Type B pancreatic cell (in vitro differentiated cells): ENCODE measurements at places on chromosomes 6 and 20.

- no peak for DNase-seq
Measured at GRCh38 chr20:10747019-10747418, 73.2 kb upstream of the JAG1 start.

- DNase-seq = no peak
Measured at GRCh38 chr20:3166338-3166912, 6.8 kb upstream of the FASTKD5 start.

DNA sequence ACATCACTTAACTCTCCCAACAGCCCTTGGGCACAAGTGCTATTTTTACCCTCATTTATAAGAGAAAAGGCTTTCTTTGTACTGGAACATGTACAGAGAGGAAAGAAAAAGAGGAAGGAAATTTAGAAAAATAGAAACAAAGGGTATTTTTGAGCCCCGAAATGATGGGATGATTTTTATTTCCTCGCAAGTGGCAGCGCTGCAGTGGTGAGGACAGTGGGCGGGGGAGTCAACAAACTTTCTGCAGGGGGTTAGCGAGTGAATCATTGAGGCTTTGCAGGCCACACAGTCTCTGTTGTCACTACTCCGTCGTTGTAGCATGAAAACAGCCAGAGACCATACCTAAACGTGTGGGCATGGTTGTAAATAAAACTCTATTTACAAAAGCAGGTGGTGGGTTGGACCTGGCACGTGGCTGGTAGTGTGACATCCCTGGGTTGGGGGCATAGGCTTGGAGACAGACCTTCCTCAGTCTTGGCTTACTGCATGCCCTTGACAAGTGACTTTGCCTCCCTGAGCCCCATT, 25.5 kb upstream of the OCSTAMP start:
- DNase-seq = no peak

GRCh38 chr6:45533386-45533785, 155.7 kb upstream of the SUPT3H start:
- no peak for DNase-seq

DNA sequence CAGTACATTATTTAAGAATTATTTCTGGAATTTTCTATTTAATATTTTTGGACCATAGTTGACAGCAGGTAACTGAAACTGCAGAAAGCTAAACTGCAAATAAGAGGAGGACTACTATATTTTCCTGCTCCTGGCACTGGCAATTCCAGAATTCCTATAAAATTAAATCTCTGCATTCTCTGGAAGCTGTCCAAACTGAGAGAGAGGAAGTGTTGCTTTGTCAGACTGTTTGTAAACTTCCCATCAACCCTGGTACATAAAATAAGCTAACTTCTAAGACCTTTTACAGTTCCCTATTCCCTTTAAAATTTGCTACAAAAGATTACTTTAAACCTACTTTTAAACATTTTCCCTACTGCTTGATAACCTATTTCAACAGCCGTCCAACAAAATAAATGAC, 196.1 kb upstream of the RUNX2 start:
- DNase-seq = no peak

DNA sequence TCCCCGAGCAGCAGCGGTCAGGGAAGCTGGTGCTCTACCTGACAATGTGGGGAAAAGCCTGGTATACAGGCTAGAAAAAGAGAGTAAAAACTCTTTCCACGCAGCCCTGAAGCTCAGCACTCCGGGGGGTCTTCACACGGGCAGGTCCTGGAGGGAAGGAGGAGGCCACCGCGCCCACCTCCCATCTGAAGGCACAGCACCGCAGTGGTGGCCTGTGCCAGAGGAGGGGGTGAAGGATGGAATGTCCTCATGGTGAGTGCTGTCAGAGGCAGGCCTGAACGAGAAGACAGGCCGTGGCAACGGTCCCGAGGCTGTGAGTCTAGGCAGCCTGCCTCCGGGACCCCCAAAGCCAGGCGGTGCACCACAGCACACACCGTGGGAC, 5.8 kb downstream of the SLC2A4RG start:
- DNase-seq = no peak

DNA sequence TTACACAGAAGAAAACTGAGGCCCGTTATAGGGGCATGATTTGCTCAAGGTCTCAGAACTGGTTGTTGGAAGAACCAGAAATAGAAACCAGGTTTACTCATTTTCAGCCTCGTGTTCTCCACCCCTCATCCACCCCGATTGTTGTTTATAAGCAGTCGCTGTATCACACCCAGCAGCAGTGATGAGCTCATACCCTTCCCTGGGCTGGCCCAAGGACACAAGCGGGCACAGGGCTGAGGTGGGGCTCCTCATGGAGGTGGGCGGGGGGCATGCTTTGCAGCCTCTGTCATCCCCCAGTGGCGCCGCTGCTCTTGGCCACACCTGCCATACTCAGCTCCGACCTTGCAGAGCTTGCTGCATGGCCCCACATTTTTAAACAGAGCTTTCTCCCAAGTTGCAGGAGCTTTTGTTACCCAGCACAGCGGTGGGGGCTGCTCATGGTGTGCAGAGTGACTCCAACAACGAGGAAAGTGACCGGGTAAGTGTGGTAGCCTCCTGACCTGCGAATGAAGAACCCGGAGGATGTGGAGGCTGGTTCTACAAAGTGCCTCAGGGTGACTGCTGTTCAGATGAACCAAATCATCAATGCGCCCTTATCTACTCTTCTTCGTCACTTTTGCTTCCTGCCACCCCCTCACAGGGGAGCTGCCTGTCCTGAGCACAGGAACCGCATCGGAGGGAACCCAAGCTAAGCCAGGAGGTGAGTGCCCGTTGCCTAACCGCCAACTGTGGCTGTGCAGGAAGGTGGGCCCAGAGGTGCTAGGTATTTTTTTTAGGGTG, 43.6 kb upstream of the NKX2-2 start:
- DNase-seq = no peak

- no peak for DNase-seq
Measured at GRCh38 chr6:34912715-34913464, 23.8 kb downstream of the ANKS1A start.

DNA sequence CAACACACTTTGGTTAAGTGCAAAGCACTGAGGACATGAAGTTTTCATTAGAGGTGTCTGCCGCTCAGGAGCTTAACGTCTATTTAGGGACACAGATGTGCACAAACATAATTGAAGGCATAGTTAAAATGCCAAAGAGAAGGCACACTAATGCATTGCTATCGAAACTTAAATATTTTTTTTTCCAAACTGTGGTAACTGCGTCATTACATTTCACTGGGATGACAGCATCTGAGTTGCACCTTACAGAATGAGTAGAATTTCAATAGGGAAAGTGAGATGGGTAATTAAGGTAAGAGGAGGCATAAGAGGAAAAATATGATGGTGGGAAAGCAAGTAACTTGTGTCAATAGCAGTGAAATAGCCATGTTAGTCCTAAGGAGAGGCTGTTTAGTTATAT, 75.1 kb upstream of the ADGRG6 start:
- DNase-seq = no peak

DNA sequence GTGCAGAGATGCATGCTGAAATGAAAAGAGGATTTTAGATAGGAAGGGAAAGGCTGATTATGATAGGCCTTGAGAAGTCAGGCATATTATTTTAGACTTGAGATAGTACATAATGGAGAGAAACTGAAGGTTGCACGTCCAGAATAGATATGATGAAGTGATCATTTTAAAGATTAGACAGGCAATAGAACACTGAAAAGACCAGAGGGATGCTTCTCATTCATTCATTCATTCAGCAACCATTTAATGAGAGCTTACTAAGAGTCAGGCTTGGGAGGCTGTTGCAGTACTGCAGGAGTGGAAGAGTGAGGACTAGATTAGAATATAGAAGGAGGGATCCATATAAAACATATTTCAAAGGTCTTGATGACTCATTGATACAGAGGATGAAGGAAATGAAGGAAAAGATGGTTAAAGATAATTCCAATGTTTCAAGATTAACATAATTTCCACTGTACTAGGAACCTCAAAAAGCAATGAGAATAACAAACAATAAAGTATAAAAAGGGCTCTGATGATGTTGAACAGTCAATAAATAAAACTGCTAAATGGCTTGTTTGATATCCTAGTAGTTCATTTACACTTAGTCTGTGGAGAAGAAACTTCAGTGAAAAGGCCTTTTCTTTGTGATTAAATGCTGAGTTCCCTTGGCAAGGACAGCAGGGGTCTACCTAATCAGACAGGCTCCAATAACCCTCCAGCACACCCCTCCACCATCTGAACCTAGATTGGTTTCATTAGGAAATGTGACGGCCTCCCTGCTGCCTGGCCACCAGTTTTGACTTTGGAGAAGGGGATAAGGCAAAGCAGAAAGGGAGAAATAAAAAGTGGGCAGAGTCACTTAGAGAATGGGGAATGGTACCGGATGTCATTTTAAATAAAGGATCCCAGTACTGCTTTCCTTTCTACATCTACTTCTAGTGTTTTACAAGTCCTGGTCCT, 5.3 kb upstream of the FBXO9 start:
- no peak for DNase-seq

- no peak for DNase-seq
Measured at GRCh38 chr20:60090631-60091030, 132.4 kb downstream of the CDH26 start.

DNA sequence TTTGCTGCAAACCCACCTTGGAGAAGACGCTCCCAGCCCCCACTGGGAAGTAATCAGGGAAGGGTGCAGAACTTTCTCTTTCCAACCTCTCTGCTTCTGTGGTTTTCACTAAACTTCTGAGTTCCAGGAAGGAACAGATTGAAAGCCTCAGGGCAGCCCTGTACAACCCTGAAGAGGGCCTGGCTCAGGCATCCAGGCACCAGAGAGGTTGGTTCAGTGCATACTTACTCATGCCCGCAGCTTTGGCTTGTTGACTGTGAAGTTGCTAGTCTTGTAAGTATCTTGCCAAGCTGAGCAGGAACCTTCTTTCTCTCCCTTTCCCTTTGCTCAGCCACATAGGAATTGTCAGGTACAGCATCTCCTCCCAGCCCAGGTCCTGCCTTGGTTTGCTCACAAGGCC, 272.2 kb upstream of the FOXQ1 start:
- no peak for DNase-seq

- no peak for DNase-seq
Measured at GRCh38 chr20:35200267-35200666, 26.2 kb upstream of the MMP24 start.

DNA sequence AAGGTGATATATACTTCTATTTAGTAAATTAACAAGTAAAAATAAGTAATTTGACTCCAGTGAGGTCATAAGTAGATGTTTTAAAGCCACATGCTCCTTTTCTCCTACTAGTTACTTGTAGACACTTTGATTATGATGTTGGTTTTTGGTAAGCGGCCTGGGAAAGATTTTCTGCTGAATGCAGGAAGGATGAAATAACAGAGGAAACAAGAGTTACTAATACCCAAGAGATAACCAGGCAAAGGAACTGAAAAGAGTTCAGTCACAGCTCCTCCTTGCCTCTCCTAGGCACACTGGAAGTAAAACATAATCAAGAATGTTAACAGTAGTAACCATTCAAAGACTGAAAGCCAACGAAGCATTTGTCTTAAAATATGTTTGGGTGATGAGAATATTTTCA, 203.3 kb downstream of the RNGTT start:
- DNase-seq = no peak

DNA sequence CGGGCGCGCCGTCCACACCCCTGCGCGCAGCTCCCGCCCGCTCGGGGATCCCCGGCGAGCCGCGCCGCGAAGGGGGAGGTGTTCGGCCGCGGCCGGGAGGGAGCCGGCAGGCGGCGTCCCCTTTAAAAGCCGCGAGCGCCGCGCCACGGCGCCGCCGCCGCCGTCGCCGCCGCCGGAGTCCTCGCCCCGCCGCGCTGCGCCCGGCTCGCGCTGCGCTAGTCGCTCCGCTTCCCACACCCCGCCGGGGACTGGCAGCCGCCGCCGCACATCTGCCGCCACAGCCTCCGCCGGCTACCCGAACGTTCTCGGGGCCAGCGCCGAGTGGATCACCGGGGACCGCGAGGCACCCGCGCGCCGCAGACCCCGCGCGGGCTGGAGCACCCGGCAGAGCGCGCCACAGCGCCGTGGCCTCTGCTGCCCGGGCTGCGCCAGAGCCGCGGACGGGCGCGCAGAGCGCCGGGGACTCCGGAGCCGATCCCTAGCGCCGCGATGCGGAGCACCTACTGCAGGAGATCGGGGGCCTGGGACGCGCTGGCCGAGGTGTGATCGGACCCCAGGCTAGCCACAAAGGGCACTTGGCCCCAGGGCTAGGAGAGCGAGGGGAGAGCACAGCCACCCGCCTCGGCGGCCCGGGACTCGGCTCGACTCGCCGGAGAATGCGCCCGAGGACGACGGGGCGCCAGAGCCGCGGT, at the start of gene BMP2:
Gene BMP2 (plus strand): TSS at position 151 of the 692 bp plus-strand sequence. CDS start 2,441 bp downstream, outside the sequence.
- DNase-seq = peak; percentile 74

- no peak for DNase-seq
Measured at GRCh38 chr6:165621940-165622339, 41.1 kb downstream of the PDE10A start.

- no peak for DNase-seq
Measured at GRCh38 chr20:364905-365794, 15.4 kb upstream of the TRIB3 start.

DNA sequence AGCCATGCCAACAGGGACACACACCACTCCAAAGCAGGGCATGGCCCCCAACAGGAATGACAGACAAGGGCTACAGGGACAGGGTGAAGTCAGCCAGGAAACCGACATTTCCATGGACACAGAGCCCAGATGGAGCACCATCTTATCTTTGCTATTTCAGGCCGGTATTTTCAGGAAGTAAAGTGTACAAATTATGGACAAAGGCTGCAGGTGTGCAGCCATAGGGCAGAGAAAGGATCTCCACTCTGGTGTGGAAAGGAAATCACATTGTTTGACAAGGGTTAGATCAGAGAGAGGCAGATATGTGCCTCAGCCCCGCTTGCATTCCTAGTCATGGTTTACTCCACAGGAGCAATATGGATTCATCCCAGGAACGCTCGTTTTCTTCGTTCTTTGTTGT, 81.7 kb upstream of the SLC22A23 start:
- DNase-seq = no peak

GRCh38 chr20:21322921-21323331, 19.8 kb downstream of the XRN2 start:
- no peak for DNase-seq

- no peak for DNase-seq
Measured at GRCh38 chr6:33914645-33915044, 110.8 kb upstream of the MLN start.

DNA sequence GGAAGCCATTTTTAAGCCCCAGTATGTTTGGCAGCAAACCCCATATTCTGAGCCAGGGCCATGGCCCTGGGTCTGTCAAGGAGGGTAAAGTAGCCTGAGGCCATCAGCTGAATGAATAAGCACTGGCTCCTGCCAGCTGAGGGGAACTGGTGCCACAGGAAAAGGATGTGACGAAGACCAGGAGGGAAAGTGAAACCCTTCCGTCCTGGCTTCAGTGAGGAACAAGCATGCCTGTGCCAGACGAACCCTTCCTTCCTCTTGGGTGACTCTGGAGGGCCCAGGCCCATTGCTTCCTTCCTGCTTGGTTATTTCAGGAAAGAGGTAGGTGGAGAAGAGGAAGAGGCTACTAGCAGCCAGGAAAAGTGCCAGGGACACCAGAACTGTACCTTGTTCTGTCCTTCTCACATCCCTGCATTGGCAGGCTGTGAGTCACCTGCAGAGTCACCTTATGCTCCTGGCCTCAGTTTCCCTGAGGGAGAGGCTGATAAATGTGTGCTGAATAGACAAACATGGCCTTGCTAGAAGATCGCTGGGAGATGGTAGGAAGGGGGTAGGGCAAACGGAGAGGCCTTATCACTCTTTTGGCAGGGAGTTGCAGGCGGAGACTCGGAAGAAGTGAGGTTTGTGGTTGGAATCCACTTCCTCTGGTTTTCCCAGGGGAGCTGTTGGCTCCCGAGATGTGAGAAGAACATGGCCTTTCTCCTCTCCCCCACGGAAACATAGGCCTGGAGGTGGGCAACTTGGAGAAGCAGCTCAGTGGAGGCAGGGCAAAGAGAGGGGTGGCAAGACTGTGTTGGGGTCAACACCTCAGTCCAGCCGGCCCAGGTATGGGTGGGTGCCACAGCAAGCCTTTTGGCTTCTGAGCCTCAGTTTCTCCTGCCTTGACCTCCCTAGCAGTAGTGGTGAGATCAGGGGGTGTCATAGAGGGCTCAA, 37.4 kb downstream of the COX4I2 start:
- no peak for DNase-seq
